ENCODE measurements at places on chromosomes 4 and X.

- DNase-seq, result no peak
Observed at GRCh38 chr4:138852681-138853080, 162.9 kb upstream of the NOCT start.

DNA sequence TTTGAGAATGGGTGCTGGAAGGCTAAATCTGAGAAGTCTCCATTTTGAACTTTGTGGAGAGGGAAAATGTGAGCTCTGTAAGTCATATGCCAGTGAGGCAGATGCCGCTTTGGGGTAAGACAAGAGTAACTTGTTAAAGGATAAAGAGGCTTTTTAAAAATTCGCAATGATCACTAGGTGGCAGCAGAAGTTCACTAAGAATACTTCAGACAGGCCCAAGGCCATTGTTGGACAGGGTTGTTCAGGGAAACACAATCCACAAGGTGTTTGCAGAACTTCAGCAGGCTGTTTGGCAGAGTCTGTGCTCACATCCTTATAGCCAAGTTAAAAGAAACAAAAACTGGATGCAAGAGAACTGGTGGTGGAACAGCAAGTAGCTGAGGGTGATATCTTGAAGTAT, 13.7 kb upstream of the PIGA start:
- DNase-seq, result peak; percentile 36

- no peak for DNase-seq
Observed at GRCh38 chr4:47720787-47721186, 117.1 kb downstream of the CORIN start.

DNA sequence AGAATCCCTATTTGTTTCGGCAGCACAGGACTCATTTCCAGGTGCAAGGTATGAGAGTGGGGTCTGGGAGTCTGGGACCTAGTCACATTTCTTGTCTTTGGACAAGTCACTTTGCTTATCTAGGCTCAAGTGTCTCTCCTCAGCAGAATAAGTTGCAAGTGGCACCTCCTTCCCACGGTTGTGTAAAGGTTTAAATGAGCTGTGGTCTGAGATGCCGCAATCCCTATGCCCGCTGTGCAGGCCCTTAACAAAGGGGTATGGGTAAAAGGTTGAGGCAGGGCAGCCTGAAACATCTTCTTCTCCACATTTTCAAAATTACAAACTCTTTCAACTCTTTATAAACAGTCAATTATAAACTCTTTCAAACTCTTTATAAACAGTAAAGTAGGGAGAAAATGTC, 93.7 kb downstream of the RTL5 start:
- DNase-seq, result no peak

DNA sequence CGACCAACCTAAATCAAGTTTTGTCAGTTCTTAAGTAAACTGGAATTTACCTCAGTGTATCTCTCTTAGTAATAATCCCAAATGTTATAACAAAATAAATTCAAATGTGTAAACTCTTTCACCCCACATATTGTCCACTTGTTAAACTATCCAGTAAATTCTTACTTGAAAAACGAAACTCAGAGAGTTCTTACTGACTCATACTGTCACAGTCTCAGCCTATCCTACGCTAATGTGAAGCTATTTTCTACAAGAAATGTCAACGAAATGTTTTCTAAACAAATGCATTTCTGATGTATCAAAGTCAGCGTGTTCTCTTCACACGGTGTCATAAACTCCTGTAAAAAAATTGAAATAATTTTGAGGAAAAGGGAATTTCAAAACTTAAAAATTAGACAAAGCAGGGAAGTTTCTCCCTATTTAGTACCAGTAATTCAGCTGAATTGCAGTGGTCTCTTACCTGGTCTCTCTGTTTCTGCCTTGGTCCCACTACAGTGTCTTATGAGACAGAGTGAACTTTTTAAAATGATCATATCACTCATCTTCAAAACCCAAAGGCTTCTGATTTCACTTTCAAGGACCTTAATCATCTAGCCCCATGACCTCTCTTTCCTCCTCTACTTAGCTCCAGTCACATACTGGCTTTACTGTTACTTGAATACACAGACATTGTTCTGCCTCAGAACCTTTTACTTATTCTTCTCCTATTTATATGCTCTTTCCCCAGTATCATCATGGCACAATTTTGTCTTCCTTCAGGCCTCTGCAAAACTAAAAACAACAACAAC, 63.3 kb downstream of the DCAF8L1 start:
- no peak for DNase-seq

Data from CD4-positive, alpha-beta T cell treated with Interleukin-4 for 1 hour (primary cell).